Motor neuron (in vitro differentiated cells): ENCODE measurements at places on chromosomes 5 and 9.

DNA sequence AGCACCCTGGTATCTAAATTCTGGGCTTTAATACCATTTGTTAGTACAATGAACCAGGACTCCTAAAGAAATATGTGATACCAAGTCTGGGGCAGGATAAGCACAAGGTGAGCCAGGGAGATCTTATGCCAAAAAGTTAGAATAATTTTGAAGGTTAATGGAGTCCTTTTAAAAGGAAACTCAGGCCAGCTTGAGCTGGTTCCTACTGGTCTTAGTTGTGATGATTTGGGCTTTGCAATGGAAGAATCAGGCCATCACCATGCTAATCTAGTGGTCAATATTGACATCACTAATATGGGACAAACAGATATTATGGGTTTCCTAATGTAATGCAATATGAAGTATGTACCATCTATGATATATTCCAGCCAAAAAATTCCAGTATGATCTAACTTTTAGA lies 7.5 kb upstream of the SPATA9 start:
- ATAC-seq, result no peak

GRCh38 chr9:127990554-127990953 lies 9.8 kb upstream of the EEIG1 start:
- ATAC-seq, result no peak

DNA sequence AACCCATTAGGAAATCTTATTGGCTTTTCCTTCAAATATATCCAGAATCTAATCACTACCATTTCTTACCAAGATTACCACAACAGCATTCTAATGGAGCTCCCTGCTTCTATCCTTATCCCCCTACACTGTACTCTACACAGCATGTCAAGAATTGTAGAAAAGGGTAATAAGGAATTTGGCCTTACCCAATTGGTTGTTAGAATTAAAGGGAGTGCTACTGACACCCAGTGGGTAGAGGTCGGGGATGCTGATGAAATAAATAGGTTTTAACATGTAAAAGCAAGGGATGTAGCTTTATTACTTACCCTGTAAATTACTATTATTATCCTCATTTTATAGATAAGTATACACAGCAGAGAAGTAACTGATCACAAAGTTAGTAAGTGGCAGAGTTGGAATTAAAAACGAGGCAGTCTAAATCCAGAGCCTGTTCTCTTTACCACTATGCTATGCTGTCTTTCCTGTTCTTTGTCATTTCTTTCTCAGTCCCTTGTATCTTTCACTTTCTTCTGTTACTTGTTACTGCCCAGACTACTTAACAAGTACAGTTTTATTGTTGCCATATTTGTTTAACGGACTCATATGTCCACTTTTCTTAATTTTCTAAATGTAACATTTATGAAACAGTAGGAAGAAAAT lies 10.5 kb downstream of the SLC38A9 start:
- ATAC-seq, result no peak

- no peak for ATAC-seq
Observed at GRCh38 chr9:134704498-134704897, 62.9 kb downstream of the COL5A1 start.

GRCh38 chr9:69674112-69674685 lies 2.0 kb upstream of the APBA1 start:
- no peak for ATAC-seq

DNA sequence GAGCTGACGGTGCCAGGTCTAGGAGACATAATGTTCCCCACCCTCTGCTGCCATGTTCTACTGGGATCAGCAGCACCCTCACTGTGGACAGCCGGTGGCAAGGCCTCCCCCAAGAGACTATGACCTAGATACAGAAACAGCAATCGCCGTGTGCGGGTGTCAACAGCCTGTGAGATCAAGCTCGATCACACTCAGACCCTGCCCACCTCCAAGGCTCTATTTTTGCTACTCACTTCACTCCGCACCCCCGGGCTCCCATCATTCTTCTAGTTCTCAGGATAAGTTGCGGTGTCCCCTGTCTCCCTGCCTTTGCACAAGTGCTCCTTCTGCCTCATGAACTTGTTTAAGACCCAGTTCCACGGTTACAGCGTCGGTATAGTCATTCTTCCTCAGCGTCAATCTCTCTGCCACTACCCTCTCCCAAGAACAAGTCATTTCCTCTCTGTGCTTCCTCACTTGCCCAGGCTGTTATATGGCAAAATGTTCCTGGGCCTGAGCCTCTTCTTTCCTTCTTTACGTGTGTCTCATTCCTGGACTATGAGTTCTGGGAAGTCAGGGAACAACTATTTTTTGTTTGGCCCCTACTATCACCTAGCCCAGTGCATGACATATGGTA lies 5.4 kb upstream of the DOCK8 start:
- ATAC-seq, result no peak

GRCh38 chr5:10607023-10607665 lies 43.3 kb downstream of the ANKRD33B start:
- peak; percentile 95 for ATAC-seq

DNA sequence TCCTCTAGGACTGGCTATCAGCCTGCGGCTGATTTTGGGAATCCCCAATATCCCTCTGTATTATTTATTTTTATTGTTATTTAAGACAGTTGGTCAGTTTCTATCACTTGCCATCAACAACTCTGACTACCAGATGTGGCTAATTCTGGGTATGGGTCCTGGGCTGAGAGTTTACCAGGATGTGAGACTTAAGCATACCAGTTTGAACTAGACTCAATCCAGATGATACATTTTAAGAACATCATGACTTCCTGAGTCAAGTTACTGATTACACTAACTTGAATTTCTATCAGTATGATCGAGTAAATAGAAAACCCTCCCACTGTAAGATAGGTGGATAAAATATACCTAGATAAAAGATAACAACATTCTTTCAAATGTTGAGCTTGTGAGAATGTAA lies 634.0 kb downstream of the MAT2B start:
- no peak for ATAC-seq

DNA sequence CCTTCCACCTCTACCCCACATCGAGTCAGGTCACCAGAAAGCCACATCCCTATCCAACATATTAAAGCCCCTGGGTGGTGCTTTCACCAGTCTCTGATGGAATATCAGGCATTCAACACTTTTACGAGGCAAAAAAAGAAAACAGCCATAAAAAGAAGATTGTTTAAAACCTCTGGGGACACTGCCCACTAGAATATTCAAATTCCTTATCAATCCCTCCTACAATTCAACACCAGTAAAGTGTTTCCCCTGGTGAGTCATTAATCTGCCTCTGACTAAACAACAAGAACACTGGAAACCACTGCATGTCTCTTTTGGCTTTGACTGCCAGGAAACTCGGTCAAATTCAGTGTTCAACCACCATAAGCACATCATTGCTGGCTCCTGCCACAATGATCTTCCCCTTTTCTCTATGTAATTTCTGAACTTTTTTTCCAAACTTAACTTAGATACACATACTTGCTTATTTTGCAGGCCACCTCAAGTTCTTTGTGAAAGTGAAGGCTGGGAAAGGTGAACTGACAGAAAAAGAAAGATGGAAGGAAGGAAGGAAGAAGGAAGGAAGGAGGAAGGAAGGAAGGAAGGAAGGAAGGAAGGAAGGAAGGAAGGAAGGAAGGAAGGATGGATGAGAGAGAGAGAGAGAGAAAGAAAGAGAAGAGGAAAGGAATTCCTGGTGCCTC lies 105.3 kb downstream of the PAX5 start:
- peak; percentile 71 for ATAC-seq

DNA sequence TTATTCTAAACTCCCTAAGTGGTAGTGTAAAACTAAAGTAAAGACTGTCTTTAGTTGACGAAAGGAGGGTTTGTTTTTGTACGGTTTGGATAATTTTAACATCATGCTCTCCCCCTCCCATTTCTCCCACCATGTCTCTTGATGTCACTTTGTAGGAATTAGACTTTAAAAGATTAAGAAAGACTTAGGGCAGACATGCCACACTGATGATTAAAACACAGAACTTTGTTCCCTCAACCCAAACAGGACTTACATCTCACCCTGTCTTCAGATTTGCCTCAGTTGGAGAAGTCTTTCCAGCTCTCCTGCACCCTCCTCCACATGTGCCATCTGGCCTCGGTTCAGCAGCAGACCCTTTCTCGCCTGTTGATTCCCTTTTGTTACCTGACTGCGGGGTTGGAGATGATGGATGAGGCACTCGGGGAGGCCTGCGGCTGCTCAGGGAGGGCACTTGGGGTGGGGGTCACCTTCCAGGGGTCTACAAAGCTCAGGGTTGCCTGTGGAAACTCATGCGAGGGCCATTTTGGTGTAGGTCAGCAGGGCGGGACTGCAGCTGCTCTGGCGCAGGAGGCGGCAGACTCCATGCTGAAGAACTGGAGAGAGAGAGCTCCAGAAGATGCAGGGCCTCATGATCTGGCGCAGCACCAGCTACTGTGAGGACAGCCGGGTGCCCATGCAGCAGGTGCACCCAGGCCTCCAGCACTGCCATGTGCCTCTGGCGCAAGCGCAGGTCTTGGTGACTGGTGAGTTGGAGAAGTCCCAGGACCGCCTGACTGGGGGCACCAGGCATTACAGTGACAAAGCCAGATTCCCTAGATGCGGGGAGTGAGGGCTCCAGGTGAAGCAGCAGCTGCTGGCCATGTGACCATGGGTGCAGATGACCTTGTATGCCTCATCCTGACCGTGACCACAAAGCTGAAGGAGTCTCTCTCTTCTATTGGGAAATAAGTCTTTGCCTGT lies 24.5 kb upstream of the EXOC3 start:
- ATAC-seq, result no peak

DNA sequence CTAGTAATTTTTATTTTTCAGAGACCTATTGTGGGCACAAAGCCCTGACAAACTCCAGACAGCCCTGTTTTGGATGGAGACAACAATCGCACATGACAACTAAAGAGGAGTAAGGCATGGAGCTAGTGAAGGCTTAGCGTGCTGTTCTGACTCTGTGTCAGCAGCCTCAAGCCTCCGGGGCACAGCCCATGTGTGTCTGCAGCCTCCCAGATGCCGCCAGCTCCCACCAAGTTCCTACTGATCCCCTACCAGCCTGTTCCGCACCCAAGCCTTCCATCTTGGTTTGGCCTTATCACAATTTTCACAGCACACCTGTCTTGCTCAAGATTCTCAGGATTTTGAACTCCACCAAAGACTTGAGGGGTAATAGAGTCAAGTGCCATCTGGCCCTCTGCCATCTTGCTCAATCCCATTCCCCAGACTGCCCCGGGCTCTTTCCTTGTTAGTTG lies 70.3 kb upstream of the SH3PXD2B start:
- no peak for ATAC-seq

GRCh38 chr5:156420665-156421064 lies 93.7 kb downstream of the SGCD start:
- no peak for ATAC-seq

DNA sequence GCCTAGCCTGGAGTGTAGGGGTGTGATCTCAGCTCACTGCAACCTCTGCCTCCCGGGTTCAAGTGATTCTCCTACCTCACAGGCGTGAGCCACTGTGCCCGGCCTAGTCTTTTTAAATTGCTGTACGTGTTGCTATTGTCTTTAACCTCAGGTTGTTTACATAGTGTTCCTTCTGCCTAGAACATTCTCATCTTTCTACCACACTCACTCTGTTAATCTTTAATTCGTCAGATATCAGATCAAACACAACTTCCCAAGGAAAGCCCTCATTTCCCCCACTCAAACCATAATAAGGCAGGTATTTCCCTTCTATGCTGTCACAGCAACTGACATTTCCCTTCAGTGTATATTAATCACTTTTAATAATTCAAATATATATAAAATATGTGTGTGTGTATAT lies 1310.0 kb upstream of the C9orf72 start:
- no peak for ATAC-seq

DNA sequence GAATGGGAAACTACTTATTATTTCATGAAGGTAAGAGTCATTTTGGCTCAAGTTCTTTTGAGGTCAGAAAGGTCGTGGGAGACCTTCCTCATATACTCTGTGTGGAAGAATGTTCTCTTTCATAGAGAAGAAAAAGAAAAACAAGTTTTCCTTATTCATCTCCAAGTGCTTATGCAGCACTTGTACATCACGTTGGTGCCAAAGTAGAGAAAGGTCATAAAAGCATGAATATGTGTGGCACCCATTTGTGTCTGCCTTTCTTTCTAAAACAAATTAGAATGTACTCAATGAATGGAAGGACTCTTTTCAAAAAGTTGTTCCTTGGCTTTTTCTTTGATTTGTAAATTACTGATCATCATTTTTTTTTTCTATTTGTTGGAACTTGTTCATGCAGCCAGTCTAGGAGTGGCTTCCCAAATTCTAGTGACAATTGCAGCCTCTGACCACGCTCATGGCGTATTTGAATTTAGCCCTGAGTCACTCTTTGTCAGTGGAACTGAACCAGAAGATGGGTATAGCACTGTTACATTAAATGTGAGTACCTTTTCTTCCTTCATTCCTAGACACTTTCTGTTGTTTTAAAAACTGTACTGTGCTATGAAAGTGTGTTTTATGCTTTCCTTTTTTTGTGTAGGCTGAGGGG lies 122.4 kb downstream of the ADGRV1 start:
- ATAC-seq, result peak; percentile 26

GRCh38 chr9:68522131-68522530 lies 18.6 kb downstream of the TMEM252 start:
- ATAC-seq, result no peak
